NCI-H345 (cell line): ENCODE measurements at places on chromosomes 5 and 9.
A peak's percentile ranks its signal among the peaks of the same experiment; 100 is the strongest.

- no peak for DNase-seq
These were observed 422.7 kb upstream of the PAPPA start for GRCh38 chr9:115730845-115731244.

DNA sequence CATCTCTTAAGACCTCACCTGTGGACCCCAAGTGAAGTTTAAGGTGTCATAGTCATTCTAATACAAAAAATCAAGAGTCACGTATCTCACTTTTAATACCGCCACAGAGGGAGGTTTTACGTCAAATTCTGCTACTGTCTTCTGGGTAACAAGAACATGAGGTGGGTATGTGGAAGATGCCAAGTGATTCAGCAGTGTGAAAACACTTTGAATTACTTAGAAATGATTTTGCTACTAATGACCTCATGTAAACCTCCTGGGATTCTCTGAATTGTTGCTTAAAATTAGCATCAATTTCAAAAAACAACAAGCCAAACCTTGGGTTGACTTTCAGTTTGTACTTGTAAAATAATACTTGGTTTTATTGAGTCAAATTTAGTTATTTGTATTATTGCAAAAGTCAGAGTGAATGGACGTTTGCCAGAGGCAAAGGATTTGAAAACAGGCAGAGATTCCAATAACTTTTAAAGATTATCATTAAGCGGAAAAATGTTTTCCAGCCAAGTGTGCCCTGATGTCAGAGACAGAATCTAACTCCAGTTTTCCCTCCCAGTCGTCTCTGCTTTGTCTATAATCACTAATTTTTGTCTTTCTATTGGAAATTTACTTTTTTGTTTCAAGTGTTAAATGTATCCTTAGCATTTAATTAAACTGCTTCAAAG is 8.8 kb downstream of the DMRT2 start:
- DNase-seq, result no peak

DNA sequence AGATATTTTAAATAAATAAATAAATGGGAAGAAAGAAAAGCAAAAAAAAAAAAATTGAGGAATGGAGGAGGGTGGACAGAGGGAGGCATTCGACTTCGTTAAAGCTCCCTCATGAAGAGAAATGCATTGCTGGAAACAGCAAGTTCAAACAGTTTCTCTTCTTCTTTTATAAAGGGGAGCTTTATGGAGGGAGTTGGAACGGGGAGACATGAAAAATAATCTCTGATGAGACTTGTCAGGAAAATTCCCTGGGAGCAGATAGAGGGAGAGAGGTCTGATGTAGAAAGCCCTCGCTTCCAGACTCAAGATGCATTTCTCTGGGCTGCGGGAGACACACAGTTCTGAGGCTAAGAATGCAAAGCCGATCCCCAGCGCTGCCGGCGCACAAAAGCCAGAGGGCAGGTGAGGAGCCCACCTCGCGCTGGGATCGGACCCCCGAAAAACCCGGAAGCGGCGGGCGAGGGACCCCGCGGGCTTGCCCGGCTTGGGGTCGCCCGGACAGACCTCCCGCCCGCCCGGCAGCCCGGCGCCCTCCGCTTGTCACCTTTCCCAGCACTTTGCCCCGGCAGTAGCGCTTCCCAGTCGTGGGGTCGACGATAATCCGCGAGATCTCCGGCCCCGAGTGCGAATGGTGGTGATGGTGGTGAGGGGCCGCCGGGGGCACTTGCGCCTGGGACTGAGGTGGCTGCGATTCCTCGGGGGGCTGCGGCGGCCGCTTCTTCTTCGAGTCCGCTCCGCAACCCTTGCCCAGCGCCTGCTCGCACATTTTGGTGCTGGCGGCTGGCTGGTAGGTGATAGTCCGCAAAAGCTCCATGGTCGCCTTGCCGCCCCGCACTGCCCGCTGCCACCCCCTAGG is 512 bp downstream of the PLK2 start:
- DNase-seq, result peak; percentile 32

DNA sequence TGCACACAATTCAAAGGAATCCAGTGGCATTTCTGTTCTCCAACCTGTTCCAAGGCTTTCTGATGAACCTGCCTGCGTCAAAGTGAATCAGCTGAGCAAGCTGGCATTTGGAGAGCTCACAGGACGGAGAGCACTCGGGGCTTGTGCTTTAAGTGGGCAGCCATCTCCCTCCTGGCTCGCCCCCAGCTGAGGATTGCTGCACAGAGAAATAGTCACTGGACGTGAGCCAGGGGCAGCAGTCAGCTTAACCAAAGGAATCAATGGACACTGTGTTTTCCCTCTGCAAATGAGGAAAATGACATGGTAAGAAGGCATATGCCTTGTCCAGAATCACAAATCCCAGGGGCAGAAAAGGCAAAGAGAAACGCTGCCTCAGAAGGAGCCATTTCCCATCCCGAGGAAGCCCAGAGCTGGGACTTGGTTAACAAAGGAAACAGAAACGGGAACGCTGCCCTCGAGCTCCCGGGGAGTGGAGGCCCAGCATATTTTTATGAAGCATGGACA is 299.4 kb downstream of the ZSWIM6 start:
- no peak for DNase-seq

DNA sequence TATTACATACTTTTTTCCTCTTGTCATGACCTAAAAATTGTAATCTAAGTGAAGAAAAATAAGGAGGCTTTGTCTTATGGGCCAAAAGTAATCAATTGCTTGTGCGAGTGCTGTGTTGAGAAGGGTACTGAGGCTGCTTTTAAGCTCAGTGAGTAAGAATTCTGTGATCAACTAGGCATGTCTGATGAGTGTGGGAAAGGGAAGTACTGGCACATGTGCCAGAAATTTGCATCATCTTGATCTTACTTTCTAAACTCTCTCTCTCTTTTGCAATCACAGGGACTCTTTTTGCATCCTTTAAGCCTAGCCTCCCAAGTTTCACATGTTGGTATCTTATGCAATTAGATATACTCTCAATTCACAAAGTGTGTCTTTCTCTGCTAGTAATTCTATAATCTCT is 329.9 kb downstream of the KIF4B start:
- no peak for DNase-seq

GRCh38 chr9:87080512-87081264 is 133.4 kb upstream of the GAS1 start:
- no peak for DNase-seq

- peak; percentile 1 for DNase-seq
These were observed 233.2 kb downstream of the FBXL17 start for GRCh38 chr5:108148715-108149139.

- DNase-seq, result no peak
These were observed 128.1 kb upstream of the LMX1B start for GRCh38 chr9:126485662-126486061.

DNA sequence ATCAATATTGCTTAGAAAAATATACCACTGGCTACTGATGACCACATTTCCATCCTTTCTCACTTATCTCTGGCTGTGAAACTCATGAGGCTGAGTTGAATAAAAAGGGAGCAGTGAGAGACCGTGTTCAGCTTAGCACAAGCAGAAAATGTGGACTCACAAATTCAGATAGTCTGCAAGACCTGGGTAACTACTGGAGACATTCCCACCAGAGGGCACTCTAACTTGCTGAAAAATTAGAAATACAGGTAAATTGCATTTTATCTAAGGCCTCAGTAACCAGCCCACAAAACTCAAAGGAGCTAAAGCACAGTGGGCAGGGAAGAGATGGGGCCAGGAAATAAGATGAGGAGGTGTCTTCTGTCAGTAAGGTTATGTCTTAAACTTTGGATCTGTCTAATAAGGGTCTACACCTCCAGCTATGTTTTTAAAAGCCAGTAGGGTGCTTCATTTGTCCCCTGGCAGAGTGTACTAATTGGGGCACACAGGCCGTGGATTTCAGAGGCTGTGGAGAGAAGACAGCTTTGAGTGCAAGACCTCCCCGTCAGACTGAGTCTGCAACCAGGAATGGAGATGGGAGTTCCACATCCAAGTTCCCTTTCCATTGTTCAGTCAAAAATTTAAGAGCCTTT is 8.7 kb upstream of the NDUFB6 start:
- peak; percentile 54 for DNase-seq

GRCh38 chr9:128633601-128634000 is 23.0 kb downstream of the DYNC2I2 start:
- DNase-seq, result no peak

- DNase-seq, result no peak
These were observed 270.7 kb downstream of the PDE4D start for GRCh38 chr5:59622848-59623247.

DNA sequence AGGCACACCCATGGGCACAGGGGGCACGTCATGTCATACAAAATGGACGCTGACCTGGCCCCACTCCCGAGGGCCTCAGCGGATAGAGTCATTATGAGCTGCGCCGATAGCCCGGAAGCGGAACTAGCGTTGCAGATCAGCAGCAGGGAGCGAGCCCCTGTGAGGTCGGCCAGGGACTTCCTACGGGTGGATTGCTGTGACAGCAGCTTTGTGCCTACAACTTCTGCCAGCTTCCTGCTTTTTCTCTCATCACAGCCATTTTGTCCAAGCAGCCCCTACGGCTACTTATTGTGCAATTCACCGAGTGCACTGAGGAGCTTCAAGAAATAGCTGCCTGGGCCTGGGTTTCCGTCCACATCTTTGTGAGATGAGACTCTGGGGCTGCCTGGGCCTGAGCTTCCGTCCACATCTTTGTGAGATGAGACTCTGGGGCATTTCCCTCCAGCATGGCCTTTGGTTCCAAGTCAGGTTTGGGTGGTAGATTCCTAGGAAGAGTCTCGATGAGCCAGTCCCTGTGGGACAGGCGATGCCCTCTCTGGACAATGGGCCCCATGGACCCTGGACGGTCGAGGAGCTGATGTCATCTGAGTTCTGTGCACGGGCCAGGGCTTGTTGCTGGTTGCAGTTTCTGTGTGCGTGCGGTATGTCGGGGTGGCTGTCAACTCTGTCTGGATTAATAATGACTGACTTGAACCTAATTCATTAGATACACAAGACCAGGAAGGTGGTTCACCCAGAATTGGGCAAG is 67.0 kb upstream of the GNE start:
- DNase-seq, result no peak

DNA sequence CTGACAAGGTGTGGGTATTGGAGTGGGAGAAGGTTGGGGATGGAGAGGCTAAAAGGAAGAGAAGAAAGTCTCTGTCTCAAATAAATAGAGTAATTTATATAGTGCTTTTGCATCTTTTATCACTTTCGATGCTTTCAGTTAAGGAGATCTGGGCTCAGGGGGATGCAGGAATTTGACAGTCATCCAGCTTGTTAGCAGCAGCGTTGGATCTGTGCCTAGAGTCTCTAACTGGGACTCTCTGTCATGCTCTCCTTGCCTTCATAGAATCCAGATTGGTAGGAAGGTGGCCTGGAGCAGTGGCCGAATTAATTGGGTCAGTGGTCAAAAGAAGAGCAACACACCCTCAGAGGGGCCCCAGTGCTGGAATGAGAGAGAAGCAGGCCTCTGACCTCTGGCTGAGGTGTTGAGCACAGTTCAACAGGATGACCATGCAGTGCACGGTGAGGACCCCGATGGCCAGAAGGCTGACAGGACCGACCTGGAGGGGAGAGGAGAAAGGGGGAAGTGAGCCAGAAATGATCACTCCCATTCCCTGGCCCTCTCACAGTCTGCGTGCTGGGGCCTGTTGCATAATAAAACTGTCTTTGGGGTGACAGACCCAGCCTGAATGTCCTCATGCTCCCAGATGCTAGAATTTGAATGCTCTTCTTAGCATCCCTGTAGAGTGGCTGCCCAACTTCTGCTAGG is 7.6 kb downstream of the SLC36A3 start:
- DNase-seq, result no peak

- DNase-seq, result no peak
These were observed 713 bp downstream of the MOB3B start for GRCh38 chr9:27528886-27529315.

GRCh38 chr5:139131465-139131864 is 66.7 kb downstream of the SIL1 start:
- peak; percentile 86 for DNase-seq

- no peak for DNase-seq
These were observed 38.5 kb downstream of the ABITRAM start for GRCh38 chr9:108972626-108973209.

GRCh38 chr5:533955-534742 is 9.9 kb upstream of the SLC9A3 start:
- DNase-seq, result no peak

DNA sequence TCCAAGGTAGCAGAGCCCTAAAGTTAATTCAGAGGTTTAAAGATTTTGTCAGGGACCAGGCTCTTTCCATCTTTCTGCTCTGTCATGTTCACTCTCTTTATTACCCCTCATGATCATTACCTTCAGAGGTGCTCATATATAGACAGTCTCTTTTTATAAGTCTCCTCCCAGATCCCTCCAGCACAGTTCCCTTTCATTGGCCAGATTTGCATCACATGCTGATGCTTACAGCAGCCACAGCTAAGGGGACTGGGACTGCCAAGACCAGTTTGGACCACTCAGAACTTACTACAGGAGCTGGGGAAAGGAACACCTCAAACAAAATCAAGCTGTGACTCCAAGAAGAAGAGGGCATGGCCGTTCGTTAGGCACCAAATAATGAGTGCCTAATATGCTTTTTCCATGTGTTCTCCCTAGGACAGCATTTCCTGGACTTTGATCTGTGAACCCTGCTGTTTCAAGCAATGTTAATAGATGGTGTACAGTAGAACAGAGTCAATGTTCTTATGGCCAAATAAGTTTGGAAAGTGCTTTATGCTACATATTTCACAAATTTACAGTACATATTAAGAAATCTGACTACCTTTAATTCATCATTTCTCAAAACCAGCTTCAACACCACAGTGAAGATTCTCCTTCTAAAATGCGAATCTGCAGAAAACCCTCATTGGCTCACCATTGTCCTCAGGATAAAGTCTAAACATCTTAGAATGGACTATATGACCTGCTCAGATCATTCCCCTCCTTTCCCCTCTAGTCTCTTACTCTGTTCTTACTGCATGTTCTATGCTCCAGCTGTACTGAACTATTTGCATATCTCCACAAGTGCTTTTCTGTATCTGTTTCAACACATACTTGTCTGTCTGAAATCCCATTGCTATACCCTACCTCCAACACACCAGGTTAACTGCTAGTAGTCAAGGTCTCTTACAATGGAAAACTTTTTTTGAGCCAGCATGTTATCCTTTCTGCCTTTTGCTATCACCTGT is 3.4 kb downstream of the C5orf58 start:
- no peak for DNase-seq

GRCh38 chr9:127505396-127506116 is 54.2 kb downstream of the LRSAM1 start:
- DNase-seq, result peak; percentile 11

DNA sequence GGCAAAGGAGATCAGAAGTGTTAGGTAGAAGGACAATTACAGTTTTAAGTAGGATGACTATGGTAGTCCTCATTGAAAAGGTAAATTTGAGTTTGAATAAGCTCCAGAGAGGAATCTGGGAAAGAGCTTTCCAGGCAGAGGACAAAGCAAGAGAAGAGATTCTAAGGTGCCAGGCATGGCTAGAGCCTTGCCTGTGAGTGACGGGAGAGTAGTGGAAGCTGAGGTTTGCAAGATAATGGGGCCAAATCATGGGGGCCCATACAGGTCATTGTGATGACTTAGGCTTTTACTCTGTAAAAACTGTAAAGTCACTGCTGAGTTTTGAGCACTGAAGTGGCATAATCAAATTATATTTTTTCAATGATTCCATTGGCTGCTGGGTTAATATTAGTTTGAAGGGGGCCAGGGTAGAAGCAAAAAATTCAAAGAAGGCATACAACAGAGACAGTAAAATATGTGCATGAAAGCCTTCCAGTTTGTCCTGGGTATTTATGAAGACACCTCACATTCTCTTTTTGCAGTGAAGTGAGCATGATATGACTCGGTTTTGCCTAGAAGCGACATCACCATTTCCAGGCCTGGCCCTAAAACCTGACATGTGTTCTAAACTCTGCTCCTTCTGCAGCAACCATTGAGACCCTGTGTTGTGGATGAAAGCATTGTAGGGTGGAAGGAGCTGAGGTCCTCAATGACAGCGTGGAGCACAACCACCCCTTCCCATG is 279.8 kb upstream of the TNC start:
- no peak for DNase-seq
